ENCODE measurements at places on chromosomes 4 and X. TPM values are rescaled to one million over a fixed set of nuclear protein-coding genes. Genes with fewer than 3 reads are reported as not detected.

DNA sequence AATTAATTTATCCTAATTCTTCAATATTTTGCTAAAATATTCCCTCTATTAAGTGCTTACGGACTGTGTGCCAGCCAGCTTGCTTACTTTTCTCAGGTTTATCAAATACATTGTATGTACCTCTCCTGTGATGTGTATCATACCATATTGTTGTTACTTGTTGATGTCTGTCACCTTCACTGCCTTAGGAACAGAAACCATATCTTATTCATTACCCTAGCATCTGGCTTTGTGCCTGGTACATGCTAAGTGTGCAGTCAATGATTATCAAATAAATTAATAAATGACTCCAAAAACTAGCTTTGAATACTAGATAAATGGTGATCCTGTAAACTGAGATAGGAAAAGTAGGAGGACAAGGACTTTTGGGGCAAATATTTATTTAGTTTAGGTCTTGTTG lies 6.9 kb downstream of the CLCN3 start:
- no peak for DNase-seq

DNA sequence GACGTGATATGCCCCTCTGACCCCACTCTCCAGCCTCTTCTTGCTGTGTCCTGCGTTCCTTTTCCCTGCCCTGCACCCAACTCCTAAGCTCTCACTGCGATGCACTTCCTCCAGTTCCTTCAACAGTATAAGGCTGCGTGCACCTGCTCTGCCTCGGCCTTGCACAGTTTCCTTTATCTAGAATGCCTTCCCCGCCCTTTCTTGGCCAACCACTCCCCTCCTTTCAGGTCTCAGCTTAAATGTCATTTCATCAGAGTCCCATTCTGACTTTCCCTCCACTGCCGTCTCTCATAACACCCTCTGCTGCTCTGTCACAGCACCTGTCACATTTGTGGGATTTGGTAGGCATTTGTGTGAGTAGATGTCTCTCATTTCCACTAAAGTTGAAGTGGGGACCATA lies 58.4 kb upstream of the NEIL3 start:
- DNase-seq: no peak

DNA sequence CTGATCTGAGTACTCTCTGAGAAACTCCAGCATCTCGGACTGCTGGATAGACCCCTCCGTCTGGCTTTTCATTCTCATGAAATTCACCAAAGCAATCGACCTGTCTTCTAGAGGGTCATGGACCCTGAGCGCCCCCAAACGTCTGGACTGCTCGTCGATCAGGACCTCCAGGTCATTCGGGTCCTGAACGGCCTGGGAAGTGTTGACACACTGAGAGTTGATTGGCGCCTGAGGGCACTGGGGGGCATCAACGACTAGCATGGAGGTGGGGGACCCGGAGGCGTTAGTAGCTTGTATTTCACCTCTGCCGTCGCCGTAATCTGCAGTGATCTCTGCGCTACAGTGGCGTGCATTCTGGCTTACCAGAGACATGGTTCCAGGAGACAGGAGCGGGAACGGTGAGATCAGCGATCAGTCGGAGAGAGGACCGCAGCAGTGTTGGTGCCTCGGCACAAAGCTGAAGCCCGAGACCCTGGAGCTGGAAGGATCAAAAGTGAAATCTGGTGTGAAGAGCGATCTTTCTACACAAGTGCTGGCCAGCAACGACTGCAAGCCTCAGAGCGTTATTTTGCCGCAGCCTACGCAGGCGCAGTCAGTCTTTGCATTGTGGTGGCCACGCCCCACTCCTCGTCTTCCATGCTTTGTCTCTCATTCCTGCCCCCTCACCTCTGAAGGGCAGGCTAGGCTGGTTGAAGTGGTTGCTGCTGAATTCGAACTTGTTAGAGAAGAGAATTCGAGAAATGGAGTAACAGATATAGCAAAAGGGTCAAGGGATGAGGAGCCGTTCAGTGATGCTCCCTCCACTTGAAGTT lies at the start of gene MAGEE2:
TSS of gene MAGEE2 (minus strand) at position 575 of the 812 bp plus-strand sequence. CDS start at position 372, 203 bp downstream.
- DNase-seq: no peak

DNA sequence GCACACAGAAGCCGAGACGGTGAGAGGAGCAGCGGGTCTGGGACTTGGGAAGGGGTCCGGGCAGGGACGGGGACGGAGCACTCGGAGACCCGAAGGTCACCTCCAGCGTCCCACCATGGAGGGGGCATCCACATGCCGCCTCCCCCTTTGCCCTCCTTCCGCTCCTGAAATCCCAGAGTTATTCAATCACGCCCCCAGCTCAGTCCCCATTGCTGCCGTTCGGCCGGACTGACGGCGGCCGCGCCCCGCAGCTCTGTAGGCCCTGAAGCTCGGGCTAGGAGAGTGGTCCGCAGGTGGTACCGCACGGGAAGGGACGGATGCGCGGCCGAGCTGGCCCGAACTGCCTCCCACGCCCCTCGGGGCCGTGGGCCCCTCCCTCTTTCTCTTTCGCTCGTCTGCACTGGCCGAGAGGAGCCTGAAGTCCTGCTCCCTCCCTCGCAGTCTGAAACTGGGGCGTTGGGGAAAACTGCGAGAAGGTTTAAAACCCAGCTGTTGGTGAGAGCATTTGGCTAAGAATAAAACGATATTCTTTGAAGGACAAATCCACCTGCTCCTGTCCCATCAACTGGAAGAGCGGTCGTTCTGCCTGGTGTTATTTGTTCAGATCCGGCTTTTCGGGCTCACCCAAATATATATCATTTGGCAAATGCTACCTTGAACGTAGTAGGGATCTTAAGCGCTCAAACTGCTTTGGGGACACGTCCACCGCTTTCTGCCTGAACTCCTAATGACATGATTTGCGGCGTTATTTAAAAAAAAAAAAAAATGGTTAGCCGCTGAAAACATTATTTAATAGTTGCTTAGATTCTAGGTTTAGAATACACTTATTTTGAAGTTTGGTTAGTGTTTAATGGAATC lies 719 bp downstream of the USO1 start:
- peak; percentile 15 for DNase-seq

GRCh38 chrX:135740681-135741149 lies 27.3 kb downstream of the CT45A1 start:
- no peak for DNase-seq

GRCh38 chr4:63105839-63106238 lies 1303.4 kb downstream of the TECRL start:
- DNase-seq: no peak

GYG2 gene
- 0.08 TPM for polyA plus RNA-seq

IGSF1 gene
- not detected for polyA plus RNA-seq
